Upper lobe of left lung (tissue), 6 donors: ENCODE measurements at places on chromosomes 3 and 15. TPM values are rescaled to one million over a fixed set of nuclear protein-coding genes. Genes with fewer than 3 reads are reported as not detected.

GRCh38 chr15:80591938-80592825 lies 102.9 kb upstream of the ABHD17C start:
- no peak for DNase-seq

DNA sequence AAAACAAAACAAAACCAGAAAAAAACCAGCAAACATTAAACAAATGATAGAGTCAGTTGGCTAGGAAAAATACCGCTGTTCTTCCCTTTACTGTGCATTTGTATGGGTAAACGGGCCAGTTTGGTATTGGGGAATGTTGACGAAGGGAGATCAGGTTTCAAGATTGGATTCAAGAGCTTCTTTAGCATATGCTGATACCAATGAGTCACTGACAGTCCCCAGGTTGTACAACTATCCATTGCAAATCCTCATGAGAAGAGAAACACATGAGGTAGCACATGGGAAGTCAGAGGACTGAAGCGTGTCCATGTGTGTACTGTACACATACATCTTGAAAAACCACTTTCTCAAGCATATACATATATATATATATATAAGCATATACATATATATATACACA lies 25.6 kb downstream of the TIGIT start:
- DNase-seq: no peak

- DNase-seq: no peak
Measured at GRCh38 chr3:40310705-40311104, 1.2 kb downstream of the EIF1B start.

- DNase-seq: no peak
Measured at GRCh38 chr3:197752107-197752506, 2.4 kb downstream of the FYTTD1 start.

GRCh38 chr3:68941055-68941454 lies 8.7 kb upstream of the TAFA4 start:
- DNase-seq: no peak

GRCh38 chr3:48739955-48740823 lies 23.2 kb upstream of the IP6K2 start:
- DNase-seq: peak; percentile 89

DNA sequence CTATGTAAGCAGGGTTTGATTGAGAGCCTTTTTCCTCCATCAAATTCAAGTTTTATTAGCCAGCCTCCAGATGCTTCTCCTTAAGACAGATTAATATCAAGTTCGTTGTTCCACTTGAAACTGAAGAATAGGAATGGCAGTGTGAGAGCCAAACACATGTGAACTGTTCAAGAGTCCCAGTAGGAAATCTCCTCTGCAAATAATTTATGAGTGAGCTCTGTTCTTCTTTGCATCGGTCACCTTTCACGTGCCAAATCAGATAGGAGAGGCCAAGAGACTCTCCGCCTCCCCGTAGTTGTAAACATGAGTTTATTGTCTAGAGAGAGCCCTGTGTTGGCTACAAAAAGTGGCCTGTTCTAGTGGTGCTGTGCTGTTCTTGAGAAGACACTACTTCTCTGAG lies 372.1 kb upstream of the NR2F2 start:
- no peak for DNase-seq

DNA sequence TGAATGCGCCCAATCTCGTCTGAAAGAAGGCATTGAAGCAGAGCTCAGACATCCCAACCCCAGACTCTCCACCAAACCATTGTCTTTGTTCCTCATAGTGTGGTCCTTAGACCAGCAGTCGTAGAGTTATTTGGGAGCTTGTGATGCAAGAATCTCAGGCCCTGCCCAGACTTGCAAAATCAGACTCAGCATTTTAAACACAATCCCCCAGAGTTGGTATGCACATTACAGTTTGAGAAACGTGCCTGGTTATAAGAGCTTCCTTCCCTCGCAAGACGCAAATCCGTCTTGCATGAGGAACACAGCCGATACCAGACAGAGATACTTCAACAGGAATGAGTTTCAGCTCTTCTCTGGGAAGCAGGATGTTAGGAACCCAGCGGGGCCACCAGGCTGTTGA lies 38.9 kb upstream of the IREB2 start:
- no peak for DNase-seq

- DNase-seq: no peak
Measured at GRCh38 chr3:46944191-46944590, 32.4 kb downstream of the CCDC12 start.

- DNase-seq: no peak
Measured at GRCh38 chr3:17770682-17771081, 28.3 kb upstream of the TBC1D5 start.

DNA sequence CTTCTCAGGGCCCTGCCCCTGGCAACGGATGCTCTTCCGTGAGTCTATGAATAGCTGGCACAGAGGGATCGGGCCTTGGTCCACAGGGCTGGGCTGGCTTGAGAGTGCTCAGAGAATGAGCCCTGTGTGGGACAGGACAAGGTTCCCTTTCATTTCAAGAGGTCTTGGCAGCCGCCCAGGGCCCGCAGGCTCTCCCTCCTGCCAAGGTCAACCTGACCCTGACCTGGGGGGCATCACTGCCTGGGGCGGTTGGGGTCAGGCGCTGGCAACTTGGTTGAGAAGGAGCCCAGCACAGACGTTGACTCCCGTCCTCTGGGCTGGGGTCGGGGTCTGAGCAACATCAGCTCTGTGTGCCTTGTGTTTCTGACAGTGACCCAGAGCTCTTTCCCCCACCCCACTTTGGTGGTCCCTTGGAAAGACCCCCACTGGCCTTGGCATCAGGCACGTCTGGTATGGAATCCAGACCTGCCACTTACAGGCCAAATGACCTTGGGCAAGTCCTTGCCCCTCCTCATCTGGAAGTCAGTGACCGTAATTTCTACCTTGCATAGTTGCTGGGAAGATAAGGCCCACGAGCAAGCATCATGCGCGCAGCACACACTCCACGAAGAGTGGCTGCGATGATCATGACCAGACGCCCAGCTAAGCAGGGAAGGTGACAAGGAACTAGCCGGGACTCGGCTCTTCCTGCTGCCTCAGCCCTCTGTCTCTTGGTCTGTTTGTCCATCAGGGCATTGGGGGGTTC lies 36.4 kb downstream of the EPHB3 start:
- DNase-seq: no peak

DNA sequence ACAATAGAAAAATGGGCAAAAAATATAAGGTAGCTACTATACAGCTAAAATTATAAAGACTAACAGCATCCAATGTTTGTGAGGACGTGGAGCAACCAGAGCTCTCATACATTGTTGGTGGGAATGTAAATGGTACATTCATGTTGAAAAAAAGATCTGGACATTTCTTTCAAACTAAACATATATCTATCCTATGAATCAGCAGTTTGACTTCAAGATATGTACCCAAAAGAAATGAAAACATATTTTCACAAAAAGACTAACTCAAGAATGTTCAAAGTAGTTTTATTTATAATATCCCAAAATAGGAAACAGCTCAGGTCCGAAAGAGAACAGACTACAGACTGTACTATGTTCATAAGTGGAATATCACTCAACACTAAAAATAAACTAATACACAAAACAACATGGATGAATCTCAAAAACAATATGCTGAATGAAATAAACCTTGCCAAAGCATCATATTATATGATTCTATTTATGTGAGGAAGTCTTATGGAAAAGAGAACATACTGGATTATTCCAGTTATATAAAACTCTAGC lies 8.8 kb upstream of the TTBK2 start:
- no peak for DNase-seq

GRCh38 chr15:62783303-62783957 lies 259.1 kb upstream of the TPM1 start:
- DNase-seq: no peak

- DNase-seq: no peak
Measured at GRCh38 chr3:77539677-77540076, 499.8 kb downstream of the ROBO2 start.

IDH2 gene
- 47.0 TPM for total RNA-seq

ZNF80 gene
- total RNA-seq: not detected

MINAR1 gene
- total RNA-seq: 0.67 TPM

IQCF5 gene
- not detected for total RNA-seq

PODXL2 gene
- 3.0 TPM for total RNA-seq
